Retina (tissue), 1 donor: ENCODE measurements at places on chromosomes 5 and 9.

- no peak for DNase-seq
Measured at GRCh38 chr5:33457817-33458216, 17.1 kb downstream of the TARS1 start.

DNA sequence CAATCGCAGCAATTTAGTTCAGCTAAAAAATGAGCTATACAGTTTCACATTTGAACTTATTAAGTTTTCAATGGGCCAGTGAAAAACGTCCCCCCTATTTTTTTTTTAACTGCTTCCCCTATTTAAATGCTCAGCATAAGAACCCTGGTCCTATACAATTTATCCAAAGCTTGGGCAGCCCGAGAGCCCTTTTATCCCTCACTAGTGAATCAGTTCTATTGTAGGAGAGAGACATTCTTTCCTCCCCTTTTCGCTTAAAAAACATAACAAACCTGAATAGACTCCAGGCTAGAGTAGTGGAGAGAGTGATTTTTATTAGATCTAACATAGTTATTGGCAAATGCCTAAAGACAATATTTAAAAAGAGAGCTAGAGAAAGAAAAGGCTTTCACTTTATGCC is 1.4 kb downstream of the LIX1 start:
- DNase-seq = no peak

GRCh38 chr5:153543959-153544470 is 53.5 kb downstream of the GRIA1 start:
- DNase-seq = no peak

- DNase-seq = no peak
Measured at GRCh38 chr5:76690704-76691466, 25.0 kb upstream of the F2R start.

- DNase-seq = no peak
Measured at GRCh38 chr5:137199201-137199600, 299.9 kb downstream of the SPOCK1 start.

DNA sequence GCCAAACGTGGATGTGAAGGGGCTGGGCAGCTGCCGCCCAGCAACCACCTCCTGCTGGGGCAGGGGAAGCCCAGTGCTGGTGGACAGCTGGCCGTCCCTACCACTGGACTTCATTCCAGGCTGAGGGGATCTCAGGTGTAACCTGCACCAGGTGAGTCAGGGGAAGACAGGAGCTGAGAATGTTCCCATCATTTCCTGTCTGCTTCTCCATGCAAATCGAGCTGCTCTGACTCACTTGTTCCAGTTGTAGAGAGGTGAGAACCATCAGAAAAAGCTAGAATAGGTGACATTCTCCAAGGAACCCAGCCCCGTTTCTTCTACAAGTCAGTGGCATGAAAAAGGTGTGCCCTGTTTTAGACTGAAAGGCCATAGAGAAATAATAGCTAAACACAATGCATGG is 21.8 kb upstream of the BARX1 start:
- no peak for DNase-seq

DNA sequence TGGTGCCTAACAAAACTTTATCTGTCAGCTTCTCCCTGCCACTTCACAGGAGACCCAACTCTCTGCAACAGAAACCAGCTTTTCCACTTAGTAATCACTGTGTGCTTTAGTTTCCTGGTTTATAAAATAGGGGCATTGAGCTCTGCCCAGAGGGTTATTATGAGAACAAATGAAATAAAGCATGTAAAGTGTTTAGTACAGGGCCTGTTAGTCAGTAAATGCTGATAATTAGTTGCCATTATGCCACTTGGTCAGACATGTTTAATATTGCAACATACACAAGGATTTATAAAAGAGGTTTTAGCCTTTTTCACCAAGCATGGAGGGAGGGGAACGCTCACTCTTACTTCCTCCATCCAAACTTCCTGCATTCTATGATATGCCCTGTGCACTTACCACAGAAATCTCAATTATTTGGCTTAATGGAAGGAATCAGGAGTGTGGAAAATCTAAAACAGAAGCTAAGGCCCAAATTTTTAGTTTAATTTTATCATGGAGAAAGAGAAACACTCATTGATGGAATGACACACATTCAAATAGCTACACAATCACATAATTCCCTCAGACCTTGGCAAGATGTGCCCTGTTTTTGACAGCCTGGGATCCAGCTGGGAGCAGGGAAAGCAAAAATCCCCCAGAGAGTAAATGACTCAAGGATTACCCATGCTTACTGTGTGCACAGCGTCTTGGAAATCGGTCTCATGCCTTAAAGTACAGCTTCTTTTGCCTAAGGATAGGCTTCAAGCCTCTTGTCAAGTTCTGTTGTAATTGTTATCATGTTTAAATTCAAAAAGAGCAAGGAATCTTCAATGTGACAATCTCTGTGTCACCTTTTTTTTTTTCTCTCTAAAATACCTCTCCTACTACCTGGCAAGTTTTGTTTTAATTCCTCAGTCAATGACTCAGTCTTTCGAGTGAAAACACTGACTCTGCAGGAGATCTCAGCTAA is 34.0 kb downstream of the ZNF474 start:
- DNase-seq = no peak

- DNase-seq = no peak
Measured at GRCh38 chr5:110612794-110613247, 113.7 kb downstream of the TMEM232 start.
